ENCODE measurements at places on chromosomes 4 and X. TPM values are rescaled to one million over a fixed set of nuclear protein-coding genes. Genes with fewer than 3 reads are reported as not detected.
A peak's percentile ranks its signal among the peaks of the same experiment; 100 is the strongest.

- H3K4me3 ChIP-seq: no peak overlapping the region
- DNase-seq: peak; percentile 16
Observed at GRCh38 chrX:105483011-105483410, 262.5 kb upstream of the TEX13A start.

Gene DDX53
- not detected for total RNA-seq

GRCh38 chr4:123050018-123050417 lies 127.6 kb upstream of the NUDT6 start:
- H3K4me1 ChIP-seq: no peaks in the 10 kb centered on the region
- no peaks in the 10 kb centered on the region for H3K36me3 ChIP-seq
- no peak for DNase-seq
- H3K27me3 ChIP-seq: no peaks in the 10 kb centered on the region
- no peak overlapping the region for H3K4me3 ChIP-seq

DNA sequence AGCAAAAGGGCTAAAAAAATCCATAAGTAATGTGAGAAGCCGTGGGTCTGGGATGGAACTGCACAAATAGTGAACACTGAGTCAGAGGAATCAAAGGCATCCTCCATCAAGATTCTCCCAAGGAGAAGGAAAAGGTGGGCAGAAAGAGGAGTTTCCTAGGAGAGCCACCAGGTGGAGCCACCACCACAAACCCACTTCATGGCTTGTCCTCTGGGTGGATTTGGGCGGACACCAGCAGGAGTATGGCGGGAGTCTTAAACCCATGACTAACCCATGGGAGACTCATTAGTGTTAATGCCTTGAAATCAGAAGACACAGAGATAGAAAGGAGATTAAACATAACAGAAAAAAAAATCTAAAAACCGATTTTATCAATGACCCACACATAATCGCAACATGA lies 147.7 kb downstream of the SH3KBP1 start:
- no peak overlapping the region for H3K4me3 ChIP-seq
- H3K27me3 ChIP-seq: no peaks in the 10 kb centered on the region
- H3K36me3 ChIP-seq: no peaks in the 10 kb centered on the region
- H3K27ac ChIP-seq: no peak overlapping the region
- peaks cover 9% of the 10 kb centered on the region for H3K4me1 ChIP-seq
- peak; percentile 64 for DNase-seq

DNA sequence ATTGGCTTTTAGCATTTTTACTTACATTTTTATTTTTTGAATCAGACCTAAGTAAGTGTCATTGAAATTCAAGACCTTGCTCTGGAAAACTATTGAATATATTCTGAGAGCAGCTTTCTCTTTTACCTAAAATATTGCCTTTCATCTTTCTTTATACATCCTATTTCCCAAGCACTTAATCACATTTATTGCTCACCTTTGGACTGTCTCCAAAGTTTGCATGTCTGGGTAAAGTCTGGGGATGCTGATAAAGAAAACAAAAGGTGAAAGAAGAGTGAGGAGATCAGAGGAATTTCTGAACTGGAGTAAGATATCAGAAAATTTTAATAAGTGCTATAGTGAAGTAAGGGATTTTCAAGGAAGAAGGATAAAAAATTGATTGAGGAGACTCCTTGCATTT lies 308.5 kb upstream of the AADAT start:
- H3K27ac ChIP-seq: no peak overlapping the region
- H3K4me1 ChIP-seq: no peaks in the 10 kb centered on the region
- DNase-seq: no peak
- H3K36me3 ChIP-seq: no peaks in the 10 kb centered on the region
- H3K4me3 ChIP-seq: no peak overlapping the region

Gene C4orf51
- not detected for total RNA-seq

GRCh38 chrX:40100141-40100536 lies 2.4 kb upstream of the BCOR start:
- H3K4me1 ChIP-seq: peaks cover 2% of the 10 kb centered on the region
- H3K4me3 ChIP-seq: no peak overlapping the region
- H3K36me3 ChIP-seq: no peaks in the 10 kb centered on the region
- no peak for DNase-seq
- no peak overlapping the region for H3K27ac ChIP-seq

Gene G6PD
- total RNA-seq: 159 TPM

DNA sequence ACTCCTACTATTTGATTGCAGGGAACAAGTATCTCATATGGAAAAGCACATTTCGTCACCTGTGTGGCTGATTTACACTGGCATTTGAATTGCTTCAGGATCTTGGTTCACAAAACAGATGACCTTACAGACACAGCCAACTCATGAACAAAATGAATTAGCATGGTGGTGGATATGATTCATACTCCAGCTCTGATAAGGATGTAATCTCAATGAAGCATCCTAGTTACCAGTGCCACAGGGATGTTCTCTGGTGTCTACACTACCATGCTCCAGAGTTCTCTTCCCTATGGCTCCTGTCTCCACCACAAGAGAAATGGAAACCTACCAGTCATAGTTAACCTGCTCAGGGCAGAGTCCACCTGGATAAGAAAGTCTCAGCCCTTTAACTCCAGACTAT lies 40.7 kb downstream of the TEC start:
- no peak for DNase-seq
- H3K36me3 ChIP-seq: no peaks in the 10 kb centered on the region
- no peaks in the 10 kb centered on the region for H3K27me3 ChIP-seq
- H3K27ac ChIP-seq: no peak overlapping the region

DNA sequence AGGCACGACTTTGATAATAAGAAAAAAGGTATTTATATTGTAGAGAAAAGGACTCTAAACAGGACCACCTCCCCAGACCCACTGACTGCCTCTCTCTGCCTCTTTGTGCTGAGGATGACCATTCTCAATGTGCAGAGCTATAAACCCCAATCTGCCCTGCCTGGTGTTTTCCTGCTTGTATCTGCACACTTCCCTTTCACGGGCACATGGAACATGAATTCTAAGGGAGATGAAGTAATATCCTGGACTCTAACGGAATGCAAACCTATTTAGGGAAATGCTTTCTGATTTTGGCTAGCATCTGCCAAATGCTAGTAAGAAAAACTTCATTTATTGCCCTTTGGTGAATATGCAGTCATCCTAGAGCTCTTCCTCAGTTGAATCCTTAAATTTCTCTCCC lies 2.4 kb downstream of the DIPK2B start:
- DNase-seq: peak; percentile 83
- H3K27me3 ChIP-seq: no peaks in the 10 kb centered on the region

- H3K36me3 ChIP-seq: no peaks in the 10 kb centered on the region
- no peak overlapping the region for H3K27ac ChIP-seq
- DNase-seq: no peak
Observed at GRCh38 chr4:107818301-107818910, 6.3 kb upstream of the SGMS2 start.

DNA sequence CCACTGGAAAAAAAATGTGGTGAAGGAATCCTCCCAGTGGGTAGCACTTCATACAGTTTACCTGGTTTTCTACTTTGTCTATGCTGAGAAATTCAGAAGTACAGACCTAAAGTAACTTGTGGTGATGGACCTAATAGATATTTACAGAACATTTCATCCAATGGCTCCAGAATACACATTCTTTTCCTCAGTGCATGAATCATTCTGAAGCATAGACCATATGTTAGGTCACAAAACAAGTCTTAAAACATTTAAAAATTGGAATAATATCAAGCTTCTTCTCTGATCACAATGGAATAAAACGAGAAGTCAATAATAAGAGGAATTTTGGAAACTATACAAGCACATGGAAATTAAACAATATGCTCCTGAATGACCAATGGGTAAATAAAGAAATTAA lies 450.1 kb upstream of the INTU start:
- no peaks in the 10 kb centered on the region for H3K36me3 ChIP-seq
- no peak overlapping the region for H3K27ac ChIP-seq

DNA sequence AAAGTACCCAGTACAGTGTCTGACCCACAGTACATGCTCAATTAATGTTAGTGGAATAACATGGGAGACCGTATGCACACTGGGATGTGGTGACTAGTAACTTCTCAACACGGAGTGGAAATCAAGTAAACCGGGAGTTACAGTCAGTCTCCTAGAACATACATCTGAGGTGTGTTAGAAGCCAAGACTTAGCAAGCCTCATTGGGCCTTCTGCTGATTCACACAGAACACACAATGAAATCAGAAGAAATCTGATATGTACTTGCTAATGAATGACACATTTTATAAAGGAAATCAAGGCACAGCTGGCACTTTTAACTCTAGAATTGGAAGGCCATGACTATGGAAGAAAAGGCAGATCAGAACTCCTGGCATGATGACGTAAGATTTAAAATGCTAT lies 13.0 kb downstream of the TRAPPC2 start:
- no peak overlapping the region for H3K27ac ChIP-seq
- H3K36me3 ChIP-seq: no peaks in the 10 kb centered on the region
- DNase-seq: no peak
- no peaks in the 10 kb centered on the region for H3K4me1 ChIP-seq

DNA sequence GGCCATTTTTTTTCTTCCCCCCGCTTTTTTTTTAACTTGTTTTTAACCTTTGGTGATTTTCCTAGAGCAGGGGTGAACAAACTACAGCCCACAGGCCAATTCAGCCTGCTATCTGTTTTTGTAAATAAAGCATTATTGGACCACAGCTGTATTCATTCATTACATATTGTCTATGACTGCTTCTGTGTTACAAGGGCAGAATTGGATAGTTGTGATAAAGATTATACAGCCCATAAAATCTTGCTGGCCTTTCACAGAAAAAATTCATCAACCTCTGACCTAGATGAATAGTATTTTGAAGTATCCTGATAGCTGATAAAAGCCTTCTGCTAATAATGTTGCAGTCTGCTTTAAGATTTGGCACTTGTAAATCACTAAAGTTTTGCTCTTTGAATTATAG lies 63.4 kb downstream of the SMAD1 start:
- H3K4me1 ChIP-seq: peaks cover 44% of the 10 kb centered on the region
- no peaks in the 10 kb centered on the region for H3K27me3 ChIP-seq
- H3K4me3 ChIP-seq: no peak overlapping the region
- H3K27ac ChIP-seq: peak overlapping the region; percentile 98
- H3K36me3 ChIP-seq: peaks cover 6% of the 10 kb centered on the region

Gene TCEAL7
- 10.5 TPM for total RNA-seq

Gene HGFAC
- total RNA-seq: 0.49 TPM

GRCh38 chr4:75714704-75715103 lies 9.7 kb upstream of the USO1 start:
- H3K27me3 ChIP-seq: no peaks in the 10 kb centered on the region
- peaks cover 21% of the 10 kb centered on the region for H3K4me1 ChIP-seq
- no peak for DNase-seq
- H3K36me3 ChIP-seq: peaks cover 2% of the 10 kb centered on the region
- H3K27ac ChIP-seq: no peak overlapping the region
- no peak overlapping the region for H3K4me3 ChIP-seq

- DNase-seq: no peak
- H3K27me3 ChIP-seq: no peaks in the 10 kb centered on the region
- no peak overlapping the region for H3K4me3 ChIP-seq
Observed at GRCh38 chr4:188428935-188429334, 289.7 kb downstream of the TRIML1 start.

DNA sequence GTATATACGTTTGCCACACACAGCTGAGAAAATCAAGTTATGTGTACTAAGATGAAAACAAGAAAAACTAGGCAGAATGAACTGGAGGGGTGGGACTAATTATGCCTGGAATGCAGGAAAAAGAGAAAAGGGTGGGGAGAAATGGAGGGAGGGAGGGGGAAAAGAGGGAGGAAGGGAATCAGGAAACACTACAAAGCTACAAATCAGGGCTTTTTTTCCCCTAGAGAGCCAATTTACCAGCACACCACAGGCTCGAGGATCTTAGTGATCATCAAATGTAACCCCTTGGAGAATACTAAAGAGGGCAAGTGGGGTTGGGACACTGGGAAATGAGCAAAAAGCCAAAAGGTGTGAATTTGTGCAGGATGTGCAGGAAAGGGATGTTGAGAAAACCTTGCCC lies 451.9 kb downstream of the SMARCA1 start:
- H3K4me3 ChIP-seq: no peak overlapping the region
- H3K27ac ChIP-seq: no peak overlapping the region
- H3K36me3 ChIP-seq: no peaks in the 10 kb centered on the region
- no peaks in the 10 kb centered on the region for H3K4me1 ChIP-seq
- H3K27me3 ChIP-seq: no peaks in the 10 kb centered on the region
- no peak for DNase-seq

GRCh38 chr4:154622598-154622997 lies 10.1 kb upstream of the FGG start:
- peak; percentile 27 for DNase-seq
- H3K27me3 ChIP-seq: peaks cover 13% of the 10 kb centered on the region
- H3K4me3 ChIP-seq: no peak overlapping the region

Gene ASMT
- not detected for total RNA-seq

DNA sequence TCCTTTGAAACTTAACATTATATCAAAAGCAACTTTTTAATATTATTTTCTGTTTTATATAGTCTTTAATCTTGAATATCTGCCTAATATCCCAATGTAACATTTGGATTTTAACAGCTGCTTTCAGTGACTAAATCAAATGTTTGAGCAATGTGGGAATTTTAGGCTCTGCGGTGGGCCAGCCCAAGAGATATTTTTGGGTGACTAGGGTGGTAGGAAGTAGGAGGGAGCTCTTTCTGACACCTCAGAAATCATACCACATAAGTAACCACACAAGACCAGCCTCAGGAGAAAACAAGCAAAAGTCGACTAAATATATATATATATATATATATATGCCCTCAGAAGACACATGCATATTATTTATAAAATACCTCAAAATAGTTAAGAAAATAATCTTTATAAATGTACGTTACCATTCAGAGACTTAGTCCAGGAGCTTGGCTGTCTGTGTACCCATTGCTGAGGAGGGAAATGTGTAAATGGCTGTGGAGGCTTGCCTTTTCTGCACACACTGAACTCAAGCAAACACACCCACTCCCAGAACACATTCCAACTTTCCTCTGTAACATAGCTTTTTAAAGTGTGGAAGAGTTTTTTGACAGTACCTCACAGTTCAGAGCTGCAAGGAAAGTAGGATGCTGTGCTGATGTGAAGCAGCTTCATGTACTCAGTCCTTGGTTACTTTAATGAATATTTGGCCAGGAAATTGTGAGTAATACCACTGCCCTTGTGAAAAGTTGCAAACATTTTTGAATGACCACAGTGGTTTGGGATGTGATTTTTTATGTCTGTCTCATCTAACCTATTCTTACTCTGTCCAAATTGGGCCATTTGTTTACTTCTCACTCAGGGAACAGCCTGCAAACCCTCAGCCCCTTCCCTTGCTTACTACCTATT lies at the start of gene RTL3:
RTL3 (minus strand) TSS at position 484 of the 900 bp plus-strand sequence. CDS start 908 bp downstream, outside the sequence.
- H3K27me3 ChIP-seq: no peaks in the 10 kb centered on the region
- no peak within 1 kb of the TSS for H3K4me3 ChIP-seq
- peak; percentile 34 for DNase-seq

GRCh38 chr4:26807330-26807729 lies 53.3 kb upstream of the STIM2 start:
- no peak overlapping the region for H3K4me3 ChIP-seq
- DNase-seq: no peak
- peaks cover 11% of the 10 kb centered on the region for H3K4me1 ChIP-seq
- no peak overlapping the region for H3K27ac ChIP-seq
- no peaks in the 10 kb centered on the region for H3K27me3 ChIP-seq

Measured in endothelial cell of umbilical vein (primary cell).